ENCODE measurements at places on chromosomes 7 and 10.

GRCh38 chr7:122588621-122589020 lies 110.3 kb downstream of the RNF133 start:
- DNase-seq: no peak

DNA sequence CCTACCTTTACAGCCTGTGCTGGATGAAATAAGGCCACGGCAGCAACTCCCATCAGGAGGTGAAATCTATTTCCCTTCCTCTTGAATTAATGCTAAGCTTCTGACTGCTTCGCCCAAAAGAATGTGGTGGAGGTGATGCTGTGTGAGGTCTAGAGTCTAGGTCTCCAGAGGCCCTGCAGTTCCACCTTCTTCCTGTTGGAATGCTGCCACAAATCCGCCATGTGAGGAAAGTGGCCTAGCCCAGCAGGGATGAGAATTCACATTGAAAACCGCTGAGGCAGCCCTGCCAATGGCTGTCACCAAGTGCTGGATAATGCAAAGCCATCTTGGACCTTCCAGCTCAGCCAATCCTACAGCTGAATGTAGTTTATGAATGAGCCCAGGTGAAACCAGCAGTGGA lies 28.0 kb downstream of the RHOBTB1 start:
- DNase-seq: no peak

GRCh38 chr10:100799881-100800280 lies 54.5 kb downstream of the PAX2 start:
- no peak for DNase-seq

GRCh38 chr10:98260350-98260749 lies 7.6 kb downstream of the LOXL4 start:
- no peak for DNase-seq

DNA sequence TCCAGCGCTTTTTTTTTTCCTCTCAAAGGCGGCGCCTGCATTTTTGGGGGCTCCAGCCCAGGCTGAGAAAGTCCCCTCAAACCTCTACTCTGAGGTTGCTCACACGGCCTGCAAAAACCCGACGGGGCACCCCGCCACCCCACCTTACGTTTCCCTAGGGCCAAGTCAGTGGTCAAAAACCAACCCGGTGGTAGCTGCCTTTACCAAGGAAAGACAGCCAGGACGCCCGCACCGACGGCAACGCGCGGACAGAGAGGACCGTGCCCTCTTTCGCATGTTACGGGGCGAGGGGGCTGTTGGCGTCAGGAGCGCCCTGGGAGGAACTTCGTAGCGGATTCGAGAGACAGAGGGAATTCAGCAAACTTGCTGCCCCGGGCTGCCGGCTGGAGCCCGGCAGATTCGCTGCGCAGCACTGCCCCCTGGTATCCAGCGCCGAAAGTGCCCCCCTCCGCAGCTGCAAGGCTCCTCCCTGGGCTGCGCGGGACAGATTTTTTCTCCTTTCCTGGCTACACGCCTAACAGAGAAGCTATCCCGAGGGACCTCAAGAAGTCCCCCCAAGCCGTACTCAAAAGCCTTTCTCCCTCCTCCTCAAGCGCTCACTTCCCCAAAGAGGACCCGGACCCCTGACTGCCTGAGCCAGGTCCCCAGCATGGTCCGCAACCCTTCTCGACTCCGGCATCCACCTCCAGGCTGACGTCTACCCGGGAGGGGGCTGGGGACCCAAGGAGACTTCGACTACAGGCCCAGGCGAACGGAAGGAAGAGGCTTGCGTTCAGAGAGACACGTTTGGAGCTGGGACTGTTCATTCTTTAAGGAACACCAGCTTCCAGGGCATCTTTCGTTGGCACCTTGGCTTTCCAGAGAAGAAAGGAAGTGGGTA lies 27.7 kb upstream of the VAX1 start:
- DNase-seq: no peak

- no peak for DNase-seq
These were observed 9.6 kb downstream of the TRIM56 start for GRCh38 chr7:101094791-101095375.

DNA sequence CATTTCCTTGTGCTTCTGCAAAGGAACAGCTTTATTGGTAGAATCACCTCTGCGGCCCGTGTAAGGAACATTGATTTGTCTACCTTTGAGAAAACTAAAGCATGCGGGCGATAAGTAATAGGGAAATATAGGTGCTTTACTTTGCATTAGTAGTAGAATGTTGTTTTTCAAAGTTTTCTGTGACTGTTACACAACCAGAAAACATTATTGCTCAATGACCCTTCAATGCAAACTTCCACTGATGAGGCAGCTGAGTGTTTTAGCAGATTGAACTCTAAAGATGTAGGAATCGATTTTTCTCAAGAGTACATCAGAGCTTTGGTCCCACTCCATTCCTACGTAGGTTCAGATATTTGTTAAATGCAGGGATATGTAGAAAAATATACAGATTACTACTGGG lies 427.8 kb downstream of the DNAJB9 start:
- DNase-seq: no peak

- no peak for DNase-seq
These were observed 673.0 kb upstream of the AUTS2 start for GRCh38 chr7:68925241-68925640.

DNA sequence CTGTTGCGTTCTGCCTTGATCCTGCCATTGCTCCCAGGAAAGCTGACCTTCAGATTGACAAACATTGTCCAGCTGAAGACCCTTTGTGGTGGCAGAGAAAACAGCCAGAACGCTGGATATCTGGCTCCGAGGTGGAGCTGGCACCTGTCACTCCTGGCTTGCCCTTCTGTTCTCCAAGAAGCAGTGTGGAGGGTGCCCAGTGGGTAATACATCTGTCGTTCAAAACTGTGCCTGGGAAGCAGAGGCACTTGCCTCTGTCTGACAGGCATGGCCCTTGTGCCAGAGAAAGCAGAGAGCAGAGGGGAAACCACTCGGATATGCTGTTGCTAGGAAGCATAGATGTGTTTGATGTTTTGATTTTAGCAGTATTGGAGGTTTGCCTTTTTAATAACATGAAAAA lies 231.4 kb downstream of the BMPER start:
- DNase-seq: no peak

DNA sequence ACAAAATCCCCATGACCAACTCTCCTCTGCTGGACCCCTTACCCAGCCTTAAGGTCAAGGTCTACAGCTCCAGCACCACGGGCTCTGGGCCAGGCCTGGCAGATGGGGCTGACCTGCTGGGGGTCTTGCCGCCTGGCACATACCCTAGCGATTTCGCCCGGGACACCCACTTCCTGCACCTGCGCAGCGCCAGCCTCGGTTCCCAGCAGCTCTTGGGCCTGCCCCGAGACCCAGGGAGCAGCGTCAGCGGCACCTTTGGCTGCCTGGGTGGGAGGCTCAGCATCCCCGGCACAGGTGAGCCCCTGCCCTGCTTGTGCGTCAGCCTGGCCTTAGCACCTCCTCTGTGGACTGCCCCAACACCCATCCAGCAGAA lies 27.5 kb upstream of the SLC29A3 start:
- DNase-seq: no peak

GRCh38 chr7:99843808-99844207 lies 16.0 kb downstream of the CYP3A43 start:
- no peak for DNase-seq

Measured in GM12892 (cell line).